Fibroblast of upper back skin (primary cell): ENCODE measurements at places on chromosomes 13 and 19.

GRCh38 chr13:110559986-110560385, 1.5 kb downstream of the RAB20 start:
- DNase-seq = no peak

DNA sequence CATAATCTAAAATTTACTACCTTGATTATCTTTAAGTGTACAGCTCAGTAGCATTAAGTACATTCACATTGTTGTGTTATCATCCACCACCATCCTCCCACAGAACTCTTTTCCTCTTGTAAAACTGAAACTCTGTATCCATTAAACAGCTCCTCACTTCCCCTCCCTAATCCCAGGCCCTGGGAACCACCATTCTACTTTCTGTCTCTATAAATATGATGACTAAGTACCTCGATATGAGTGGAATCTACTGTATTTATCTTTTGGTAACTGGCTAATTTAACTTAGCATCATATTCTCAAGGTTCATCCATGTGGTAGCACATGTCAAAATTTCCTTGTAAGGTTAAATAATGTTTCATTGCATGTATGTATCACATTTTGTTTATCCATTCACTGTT, 49.0 kb upstream of the POMP start:
- peak; percentile 82 for DNase-seq

GRCh38 chr19:49925486-49925885, 3.5 kb upstream of the ATF5 start:
- no peak for DNase-seq

GRCh38 chr13:71801781-71802180, 65.2 kb downstream of the DACH1 start:
- no peak for DNase-seq

DNA sequence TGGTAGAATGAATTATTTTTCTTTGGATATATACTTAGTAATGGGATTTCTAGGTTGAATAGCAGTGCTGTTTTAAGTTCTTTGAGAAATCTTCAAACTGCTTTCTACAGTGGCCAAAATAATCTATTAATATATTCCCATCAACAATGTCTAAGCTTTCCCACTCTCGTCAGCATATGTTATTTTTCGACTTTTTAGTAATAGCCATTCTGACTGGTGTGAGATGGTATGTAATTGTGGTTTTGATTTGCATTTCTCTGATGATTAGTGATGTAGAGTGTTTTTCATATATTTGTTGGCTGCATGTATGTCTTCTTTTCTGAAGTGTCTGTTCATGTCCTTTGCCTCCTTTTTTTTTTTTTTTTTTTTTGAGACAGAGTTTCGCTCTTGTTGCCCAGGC, 90.2 kb upstream of the CSNK1A1L start:
- peak; percentile 56 for DNase-seq
